Hematopoietic multipotent progenitor cell (in vitro differentiated cells): ENCODE measurements at places on chromosomes 1 and 21. TPM values are rescaled to one million over a fixed set of nuclear protein-coding genes. Genes with fewer than 3 reads are reported as not detected.

Gene TNFSF4
- 19.4 TPM for total RNA-seq

DNA sequence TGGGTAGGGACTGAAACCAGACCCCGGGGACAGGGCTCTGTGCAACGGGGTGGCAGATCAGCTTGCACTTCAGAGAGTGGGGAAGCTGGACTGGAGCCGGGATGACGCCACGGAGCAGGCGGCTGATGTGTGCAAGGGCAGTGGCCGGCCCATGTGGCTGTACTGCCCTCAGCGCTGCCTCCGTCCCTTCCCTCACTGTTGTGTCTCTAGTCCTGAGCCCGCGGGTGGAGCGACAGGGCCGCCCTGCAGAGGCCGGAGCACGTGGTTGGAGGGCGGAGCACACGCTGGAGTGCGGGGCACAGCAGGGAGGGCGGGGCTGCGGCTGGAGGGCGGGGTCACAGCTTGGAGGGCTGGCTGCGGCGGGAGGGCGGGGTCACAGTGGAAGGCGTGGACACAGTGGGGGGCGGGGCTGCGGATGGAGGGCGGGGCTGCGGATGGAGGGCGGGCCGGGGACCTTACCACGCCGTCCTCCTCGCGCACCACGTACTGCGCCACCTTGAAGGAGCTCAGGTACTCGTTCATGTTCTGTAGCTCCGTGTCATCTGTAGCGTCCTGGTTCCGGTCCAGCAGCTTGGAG, 52.4 kb downstream of the CHD5 start:
- peak; percentile 85 for DNase-seq

Gene RHCE
- 2.4 TPM for total RNA-seq

- DNase-seq, result no peak
These were observed 14.4 kb upstream of the IFI6 start for GRCh38 chr1:27686223-27686990.

DNA sequence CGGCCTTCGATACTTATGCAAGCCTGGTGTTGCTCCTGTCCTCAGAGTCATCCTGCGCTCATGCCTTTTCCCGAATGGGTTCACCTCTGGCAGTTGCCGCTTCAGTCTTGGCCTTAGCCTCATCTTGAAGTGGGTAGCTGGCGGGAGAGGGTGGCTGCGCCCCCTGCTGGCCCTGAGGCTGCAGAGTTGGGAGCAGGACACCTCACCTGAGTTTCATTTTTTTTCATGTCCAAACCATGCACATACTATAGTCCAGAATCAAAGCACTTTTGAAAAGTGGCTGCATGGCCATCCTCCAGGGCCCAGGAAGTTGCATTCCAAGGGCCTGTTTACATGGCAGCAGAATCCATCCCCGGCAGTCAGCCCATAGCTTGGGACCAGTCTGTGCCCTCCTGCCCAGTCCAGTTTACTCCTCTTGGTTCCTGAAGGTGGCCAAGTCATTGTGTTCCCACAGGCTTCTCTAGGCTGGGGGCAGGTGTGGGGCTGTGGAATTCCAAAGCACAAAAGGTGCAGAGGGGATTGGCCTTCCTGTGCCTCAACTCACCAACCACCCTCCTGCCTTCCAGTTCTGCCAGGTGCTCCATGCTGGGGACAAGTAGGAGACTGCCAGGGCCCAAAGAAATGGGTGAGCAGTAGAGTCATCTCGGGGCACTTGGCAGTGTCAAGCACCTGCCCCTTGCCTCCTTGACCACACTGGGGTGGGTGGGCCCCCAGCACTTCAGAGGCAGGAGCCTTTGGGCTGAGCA, 44.0 kb downstream of the YARS1 start:
- peak; percentile 54 for DNase-seq

Gene PIGM
- total RNA-seq, result 6.5 TPM

Gene CENPL
- total RNA-seq, result 4.0 TPM
